Fibroblast of the aortic adventitia (primary cell): ENCODE measurements at places on chromosomes 4 and X. TPM values are rescaled to one million over a fixed set of nuclear protein-coding genes. Genes with fewer than 3 reads are reported as not detected.

DNA sequence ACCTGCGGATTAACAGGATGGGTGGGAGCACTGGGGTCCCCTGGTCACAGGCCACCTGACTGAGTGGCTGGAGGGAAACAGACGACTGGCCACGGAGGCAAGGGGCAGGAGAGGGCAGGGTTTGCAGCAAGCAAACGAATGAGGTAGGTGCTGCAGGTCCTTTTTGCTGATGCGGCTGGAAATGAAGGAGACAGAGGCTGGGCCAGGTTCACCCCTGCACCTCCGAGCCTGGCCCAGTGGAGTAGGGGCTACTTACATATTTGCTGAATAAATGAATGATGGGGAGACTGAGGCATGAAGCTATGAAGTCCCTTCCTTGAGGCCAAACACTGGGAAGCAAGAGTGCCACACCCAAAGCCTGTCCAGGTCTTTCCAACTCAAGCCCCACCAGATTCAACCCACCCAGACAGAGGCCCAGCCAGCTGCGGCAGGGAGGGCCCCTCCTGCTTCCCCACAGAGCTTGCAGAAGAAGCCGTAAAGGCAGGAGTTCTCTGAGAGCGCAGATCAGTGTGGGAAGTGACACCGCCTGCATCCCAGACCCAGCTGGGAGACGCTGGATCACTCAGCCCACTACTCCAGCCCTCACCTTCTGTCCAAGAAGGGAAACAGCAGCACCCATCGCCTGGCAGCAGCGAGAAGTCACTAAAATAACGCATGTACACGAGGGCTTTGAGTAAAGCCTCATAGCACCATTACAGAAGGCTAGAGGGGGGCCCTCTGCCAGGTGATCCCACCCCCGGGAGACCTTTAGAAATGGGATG is 36.1 kb upstream of the C4orf50 start:
- no peak for DNase-seq

DNA sequence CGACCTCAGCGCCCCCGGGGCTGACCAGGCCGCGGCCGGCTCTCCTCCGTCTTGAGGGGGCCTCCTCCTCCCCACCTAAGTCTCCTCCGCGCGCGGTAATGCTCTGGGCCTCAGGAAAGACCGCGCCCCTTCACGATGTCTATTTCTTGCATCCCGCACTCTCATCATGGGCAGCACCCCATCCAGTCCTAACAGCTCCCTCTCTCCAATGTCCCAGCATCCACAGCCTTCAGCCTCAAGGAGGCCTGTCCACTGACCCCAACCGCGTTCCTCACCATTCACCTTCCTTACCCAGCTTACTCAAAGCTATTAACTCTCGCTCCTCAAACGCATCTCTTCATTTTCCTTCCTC is 77.5 kb downstream of the MAGED4 start:
- no peak for DNase-seq

The ADH1A gene
- 0.27 TPM in 1 of 2 replicates, not detected in the other for total RNA-seq

The ARHGEF38 gene
- not detected in 2 replicates for total RNA-seq

DNA sequence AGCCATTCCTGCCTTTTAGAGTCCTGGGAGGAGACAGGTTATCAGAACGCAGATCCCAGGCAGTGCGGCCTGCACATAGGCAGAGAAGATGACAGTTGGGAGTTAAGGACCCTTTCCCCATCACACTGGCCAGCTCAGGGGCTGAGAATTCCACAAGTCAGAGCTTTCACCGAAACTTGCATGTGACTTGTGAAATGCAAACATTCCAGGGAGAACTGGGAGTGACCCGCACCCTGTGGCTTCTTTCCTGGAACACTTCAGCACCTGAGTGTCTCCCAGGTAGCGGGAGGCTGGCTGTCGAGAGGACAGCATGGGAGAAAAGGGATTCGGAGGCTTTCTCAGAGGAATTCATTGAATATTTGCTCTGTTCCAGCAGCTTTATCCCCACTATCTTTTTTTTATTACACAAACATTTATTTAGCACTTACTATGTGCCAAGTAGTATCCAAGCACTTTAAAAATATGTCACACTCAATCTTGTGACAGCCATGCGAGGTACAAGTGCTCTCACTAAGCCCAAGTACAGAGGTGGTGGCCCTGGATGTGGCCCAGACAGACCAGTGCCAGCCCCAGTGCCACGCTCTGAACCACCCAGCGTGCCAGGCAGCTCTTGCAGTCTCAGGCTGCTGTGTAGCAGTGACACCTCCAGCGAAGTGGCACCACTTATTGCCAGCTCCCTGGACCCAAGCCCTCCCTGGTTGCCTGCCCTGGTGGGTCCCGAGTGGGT is 100.5 kb downstream of the PHKA2 start:
- DNase-seq: no peak

DNA sequence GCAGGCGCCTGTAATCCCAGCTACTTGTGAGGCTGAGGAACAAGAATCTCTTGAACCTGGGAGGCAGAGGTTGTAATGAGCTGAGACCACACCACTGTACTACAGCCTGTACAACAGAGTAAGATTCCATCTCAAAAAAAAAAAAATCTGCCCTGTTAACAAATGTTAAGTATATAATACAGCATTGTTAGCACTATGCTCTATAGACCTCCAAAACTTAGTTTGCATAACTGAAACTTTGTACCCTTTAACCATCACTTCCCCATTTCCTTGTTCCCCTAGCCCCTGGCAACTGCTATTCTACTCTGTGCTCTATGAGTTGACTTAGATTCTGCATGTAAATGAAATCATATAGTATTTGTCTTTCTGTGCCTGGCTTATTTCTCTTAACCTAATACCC is 76.7 kb downstream of the TAB3 start:
- DNase-seq: no peak

The ITGB1BP2 gene
- total RNA-seq: 2.6 and 6.2 TPM in 2 replicates
